Keratinocyte (primary cell): ENCODE measurements at places on chromosomes 6 and 20.
A peak's percentile ranks its signal among the peaks of the same experiment; 100 is the strongest.

DNA sequence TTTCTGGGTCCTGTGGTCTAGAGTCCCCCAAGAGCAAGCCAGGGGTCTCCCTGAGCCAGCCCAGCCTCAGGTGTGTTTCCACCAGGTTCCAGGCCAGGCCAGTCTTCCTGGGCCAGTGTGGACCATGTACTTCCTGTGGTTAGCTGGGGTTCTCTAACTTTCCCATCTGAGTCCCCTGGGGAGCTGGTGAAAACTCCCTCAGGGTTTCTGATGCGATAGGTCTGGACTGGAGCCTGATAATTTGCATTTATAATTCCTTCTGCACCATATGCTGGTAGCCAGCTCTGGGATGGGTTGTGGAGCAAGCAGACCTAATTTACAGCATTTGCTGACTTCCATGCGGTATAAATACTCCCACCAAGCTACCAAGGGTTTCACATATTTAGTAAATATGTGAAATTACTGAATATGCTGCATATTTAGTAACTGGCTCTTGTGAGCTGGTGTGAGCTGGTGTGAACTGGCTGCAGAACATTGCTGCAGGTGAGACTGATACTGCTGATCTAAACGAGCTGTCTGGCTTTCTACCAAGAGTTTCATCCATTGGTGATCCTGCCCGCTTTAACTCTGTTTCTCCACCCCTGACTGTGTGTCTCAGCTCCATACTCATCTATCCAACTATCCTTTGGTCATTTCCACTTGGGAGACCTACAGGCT lies 62.6 kb downstream of the RIN2 start:
- no peak overlapping the region for H3K4me3 ChIP-seq
- H3K27me3 ChIP-seq: no peaks in the 10 kb centered on the region
- H3K36me3 ChIP-seq: no peaks in the 10 kb centered on the region
- H3K4me1 ChIP-seq: peaks cover 24% of the 10 kb centered on the region
- no peak for DNase-seq

DNA sequence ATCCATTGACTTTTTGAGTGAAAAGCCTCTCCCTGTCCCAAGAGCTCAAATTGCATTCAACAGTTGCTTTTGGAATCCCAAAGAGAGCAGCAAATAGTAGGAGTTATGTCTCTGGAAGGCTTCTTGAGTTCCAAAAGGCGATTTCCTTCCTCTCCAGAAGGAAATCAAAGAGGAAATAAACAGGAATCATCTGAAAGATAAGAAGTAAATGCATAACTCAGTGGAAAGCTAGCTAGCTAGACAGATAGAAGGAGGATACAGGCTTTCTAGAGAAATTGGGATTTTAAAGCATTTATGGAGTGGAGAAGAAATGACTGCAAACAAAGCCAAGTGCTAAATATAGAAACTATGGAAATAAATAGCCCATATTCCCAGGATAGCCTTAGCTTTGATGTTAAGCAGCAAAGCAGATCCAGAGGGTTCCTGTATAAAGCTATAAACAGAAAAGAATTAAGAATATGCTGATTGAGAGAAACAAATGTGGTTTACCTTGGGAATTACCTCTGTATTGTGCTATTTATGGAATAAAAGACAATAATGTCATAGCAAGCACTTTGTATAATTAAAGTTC lies 214.7 kb downstream of the PLCB1 start:
- H3K27ac ChIP-seq: no peak overlapping the region
- H3K27me3 ChIP-seq: no peaks in the 10 kb centered on the region
- no peaks in the 10 kb centered on the region for H3K4me1 ChIP-seq
- DNase-seq: no peak

DNA sequence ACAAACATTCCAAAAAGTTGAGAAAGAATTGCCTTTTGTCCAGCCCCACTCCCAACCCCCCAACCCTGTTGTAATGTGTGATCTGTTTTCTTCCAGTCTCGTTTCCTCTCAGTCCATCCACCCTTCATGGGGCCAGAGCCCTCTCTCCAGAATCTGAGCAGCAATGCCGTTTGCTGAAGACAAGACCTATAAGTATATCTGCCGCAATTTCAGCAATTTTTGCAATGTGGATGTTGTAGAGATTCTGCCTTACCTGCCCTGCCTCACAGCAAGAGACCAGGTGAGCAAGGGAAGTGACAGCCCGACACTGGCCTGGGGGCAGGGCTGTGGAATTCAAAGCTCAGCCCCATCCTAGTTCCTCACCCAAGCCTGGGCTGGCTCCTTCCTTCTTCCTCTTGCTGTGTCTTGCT lies 7.8 kb downstream of the MAVS start:
- no peak overlapping the region for H3K27ac ChIP-seq
- DNase-seq: no peak

DNA sequence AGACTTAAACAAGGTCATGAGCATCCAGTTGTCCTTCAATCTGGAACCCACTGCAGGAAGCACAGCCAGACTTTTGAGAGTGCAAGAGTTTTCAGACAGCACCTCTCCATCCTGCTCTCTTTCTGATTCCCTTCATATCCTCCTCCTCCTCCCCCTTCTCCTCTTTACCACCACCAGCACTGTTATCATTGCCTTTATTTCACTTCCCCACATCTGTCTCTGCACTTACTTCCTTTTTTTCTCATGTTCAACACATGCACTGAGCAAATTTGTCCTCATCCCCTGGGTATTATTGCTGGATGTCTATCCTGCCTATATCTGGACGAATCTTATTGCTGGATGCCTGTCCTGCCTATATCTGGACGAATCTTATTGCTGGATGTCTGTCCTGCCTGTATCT lies 554.8 kb downstream of the DHX35 start:
- H3K36me3 ChIP-seq: no peaks in the 10 kb centered on the region
- no peak overlapping the region for H3K27ac ChIP-seq
- H3K27me3 ChIP-seq: no peaks in the 10 kb centered on the region
- no peak for DNase-seq
- H3K4me3 ChIP-seq: no peak overlapping the region
- H3K4me1 ChIP-seq: no peaks in the 10 kb centered on the region

- no peaks in the 10 kb centered on the region for H3K4me1 ChIP-seq
- no peak overlapping the region for H3K27ac ChIP-seq
- H3K27me3 ChIP-seq: no peaks in the 10 kb centered on the region
- DNase-seq: no peak
These were observed 175.1 kb upstream of the PDE10A start for GRCh38 chr6:165837948-165838745.

DNA sequence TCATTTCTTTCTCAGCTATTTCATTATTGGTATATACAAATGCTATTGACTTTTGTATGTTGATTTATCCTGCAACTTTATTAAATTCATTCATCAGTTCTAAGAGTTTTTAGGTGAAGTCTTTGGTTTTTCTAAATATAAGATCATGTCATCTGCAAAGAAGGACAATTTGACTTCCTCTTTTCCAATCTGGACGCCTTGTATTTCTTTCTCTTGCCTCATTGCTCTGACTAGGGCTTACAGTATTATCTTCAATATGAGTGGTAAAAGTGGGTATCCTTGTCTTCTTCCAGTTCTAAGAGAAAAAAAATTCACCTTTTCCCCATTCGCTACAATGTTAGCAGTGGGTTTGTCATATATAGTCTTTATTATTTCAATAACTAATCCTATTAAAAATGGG lies 38.0 kb downstream of the KIF16B start:
- peaks cover 5% of the 10 kb centered on the region for H3K4me1 ChIP-seq
- H3K36me3 ChIP-seq: no peaks in the 10 kb centered on the region
- no peak overlapping the region for H3K4me3 ChIP-seq
- no peaks in the 10 kb centered on the region for H3K27me3 ChIP-seq

DNA sequence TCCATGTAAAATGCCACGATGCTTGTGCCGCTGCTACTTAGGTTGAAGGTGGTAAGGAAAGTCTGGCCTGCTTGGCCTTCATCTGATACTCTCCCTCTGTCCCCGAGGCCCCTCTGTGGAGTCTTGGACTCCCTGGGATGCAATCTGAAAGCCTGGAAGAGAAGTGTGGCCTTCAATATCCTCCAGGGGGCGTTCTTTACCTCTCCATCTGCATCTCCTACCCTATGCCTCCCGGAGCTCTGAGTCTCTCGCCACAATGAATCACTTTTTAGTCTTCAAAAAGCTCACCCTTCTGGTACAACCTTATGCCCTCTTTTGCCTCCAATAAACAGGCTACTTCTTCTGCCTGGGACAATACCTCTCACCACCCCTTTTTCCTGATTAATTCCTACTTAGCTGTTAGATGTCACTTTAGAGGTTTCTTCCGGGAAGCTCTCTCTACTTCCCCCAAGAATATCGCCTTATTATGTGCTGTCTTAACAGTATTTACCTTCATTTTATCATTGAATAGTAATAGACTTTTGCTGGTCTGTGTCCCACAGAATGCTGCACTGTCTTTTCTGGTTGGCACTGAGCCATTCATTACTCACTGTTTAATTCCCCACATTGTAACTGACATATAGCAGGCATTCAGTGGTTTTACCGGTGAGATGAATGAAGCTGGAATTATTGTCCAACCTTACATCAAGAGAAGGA lies 13.9 kb upstream of the ATG5 start:
- no peaks in the 10 kb centered on the region for H3K36me3 ChIP-seq
- H3K27me3 ChIP-seq: no peaks in the 10 kb centered on the region
- peak overlapping the region; percentile 23 for H3K4me3 ChIP-seq
- H3K4me1 ChIP-seq: peaks cover 10% of the 10 kb centered on the region

GRCh38 chr6:166911248-166911677 lies 45.1 kb downstream of the RNASET2 start:
- no peaks in the 10 kb centered on the region for H3K27me3 ChIP-seq
- H3K4me3 ChIP-seq: no peak overlapping the region
- H3K36me3 ChIP-seq: no peaks in the 10 kb centered on the region
- H3K27ac ChIP-seq: no peak overlapping the region
- DNase-seq: no peak

GRCh38 chr20:41540459-41540858 lies 77.7 kb downstream of the CHD6 start:
- H3K27me3 ChIP-seq: no peaks in the 10 kb centered on the region
- no peaks in the 10 kb centered on the region for H3K4me1 ChIP-seq
- no peak overlapping the region for H3K4me3 ChIP-seq
- H3K27ac ChIP-seq: no peak overlapping the region
- H3K36me3 ChIP-seq: peaks cover 2% of the 10 kb centered on the region

DNA sequence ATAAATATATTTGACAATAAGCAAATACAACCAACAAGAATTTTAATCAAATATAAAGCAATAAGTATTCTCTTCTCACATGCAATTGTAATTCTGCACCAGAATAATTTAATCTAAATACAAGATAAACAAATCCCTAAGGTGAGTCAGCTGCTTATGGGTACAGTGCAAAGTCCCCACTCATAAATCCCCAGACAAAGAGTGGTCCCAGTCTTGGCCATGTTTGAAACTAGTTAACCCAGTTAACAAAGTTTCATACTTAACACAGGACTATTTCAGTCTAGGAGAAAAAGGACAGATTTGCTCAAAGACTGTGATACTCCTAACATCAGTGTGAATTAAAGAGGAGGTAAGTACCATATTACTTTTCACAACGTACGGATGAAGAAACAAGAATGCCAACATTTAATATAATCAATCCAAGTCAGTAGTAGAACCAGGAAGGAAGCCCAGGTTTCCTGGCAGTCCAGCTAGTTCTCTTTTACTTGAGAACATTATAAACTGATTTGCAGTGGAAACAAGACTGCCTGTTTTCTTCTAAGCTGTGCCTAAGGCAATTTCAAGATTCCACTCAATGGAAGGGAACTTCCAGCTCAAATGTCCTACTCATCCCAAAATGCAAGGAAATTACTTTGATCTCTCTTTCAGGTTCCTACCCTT lies 10.4 kb downstream of the SAMD3 start:
- no peak overlapping the region for H3K27ac ChIP-seq
- no peaks in the 10 kb centered on the region for H3K36me3 ChIP-seq
- no peak overlapping the region for H3K4me3 ChIP-seq
- no peaks in the 10 kb centered on the region for H3K27me3 ChIP-seq
- no peak for DNase-seq

DNA sequence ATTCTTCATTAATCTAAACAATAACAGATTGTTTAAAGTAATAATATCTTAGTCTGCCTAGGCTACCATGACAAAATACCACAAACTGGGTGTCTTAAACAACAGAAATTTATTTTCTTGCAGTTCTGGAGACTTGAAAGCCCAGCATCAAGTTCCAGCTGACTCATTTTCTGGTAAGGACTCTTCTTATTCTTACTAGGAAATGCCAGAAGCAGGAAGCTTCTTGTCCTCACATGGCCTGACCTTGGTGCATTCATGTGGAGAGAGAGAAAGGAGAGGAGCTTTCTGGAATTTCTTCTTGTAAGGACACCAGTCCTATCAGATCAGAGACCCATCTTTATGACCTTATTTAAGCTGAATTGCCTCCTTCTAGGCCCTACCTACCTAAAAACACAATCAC lies 110.5 kb downstream of the ANKRD60 start:
- H3K4me1 ChIP-seq: peaks cover 14% of the 10 kb centered on the region
- DNase-seq: no peak
- no peaks in the 10 kb centered on the region for H3K27me3 ChIP-seq
- no peak overlapping the region for H3K4me3 ChIP-seq

GRCh38 chr20:10315138-10315537 lies 96.5 kb downstream of the SNAP25 start:
- H3K27ac ChIP-seq: no peak overlapping the region
- no peaks in the 10 kb centered on the region for H3K27me3 ChIP-seq
- H3K4me1 ChIP-seq: peaks cover 7% of the 10 kb centered on the region

- H3K4me3 ChIP-seq: no peak overlapping the region
- peaks cover 3% of the 10 kb centered on the region for H3K4me1 ChIP-seq
- peaks cover 11% of the 10 kb centered on the region for H3K36me3 ChIP-seq
- no peak overlapping the region for H3K27ac ChIP-seq
These were observed 16.1 kb downstream of the PLAGL2 start for GRCh38 chr20:32191422-32191821.

DNA sequence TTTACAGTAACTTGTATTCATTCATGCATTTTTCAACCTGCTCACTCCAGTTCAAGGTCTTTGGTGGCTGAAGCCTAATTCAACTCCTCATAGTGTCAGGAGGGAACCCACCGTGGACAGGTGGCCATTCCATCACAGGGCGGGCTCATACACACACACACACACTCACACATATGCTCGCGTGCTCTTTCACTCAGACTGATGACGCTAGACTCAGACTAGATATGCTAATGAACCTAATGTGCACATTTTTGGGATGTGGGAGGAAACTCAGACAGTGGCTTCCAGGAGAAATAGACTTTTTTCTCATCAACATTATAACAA lies 56.7 kb downstream of the TRIM27 start:
- no peaks in the 10 kb centered on the region for H3K27me3 ChIP-seq
- H3K4me1 ChIP-seq: peaks cover 13% of the 10 kb centered on the region
- peak overlapping the region; percentile 54 for H3K4me3 ChIP-seq
- no peaks in the 10 kb centered on the region for H3K36me3 ChIP-seq
- no peak overlapping the region for H3K27ac ChIP-seq
- DNase-seq: no peak

GRCh38 chr6:105678516-105678915 lies 275.6 kb upstream of the PREP start:
- no peaks in the 10 kb centered on the region for H3K27me3 ChIP-seq
- peaks cover 9% of the 10 kb centered on the region for H3K4me1 ChIP-seq
- H3K27ac ChIP-seq: no peak overlapping the region
- H3K4me3 ChIP-seq: no peak overlapping the region
- H3K36me3 ChIP-seq: no peaks in the 10 kb centered on the region

DNA sequence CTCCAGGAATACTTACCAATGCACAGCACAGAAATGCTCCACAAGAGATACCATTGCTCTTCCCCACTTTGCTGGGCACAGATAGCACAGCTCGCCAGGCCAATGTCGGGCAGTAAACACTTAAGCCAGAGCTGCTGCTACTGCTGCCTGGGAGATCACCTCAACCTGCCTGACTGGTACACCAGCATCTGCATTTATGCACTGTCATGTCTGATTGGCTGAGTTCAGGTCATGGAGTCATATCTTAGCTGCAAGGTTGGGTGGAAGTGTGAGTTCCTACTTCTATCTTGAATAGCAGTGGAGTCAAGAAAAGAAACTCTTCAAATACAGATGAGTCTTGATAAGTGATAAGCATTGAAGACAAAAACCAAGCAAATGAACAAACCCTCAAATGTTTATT lies 10.9 kb upstream of the ADGRF4 start:
- DNase-seq: no peak
- no peaks in the 10 kb centered on the region for H3K36me3 ChIP-seq
- no peaks in the 10 kb centered on the region for H3K4me1 ChIP-seq
- no peak overlapping the region for H3K27ac ChIP-seq
- no peaks in the 10 kb centered on the region for H3K27me3 ChIP-seq
